ELR (cell line): ENCODE measurements at places on chromosomes 3 and 15.

GRCh38 chr15:98740295-98740694, 92.0 kb downstream of the IGF1R start:
- no peak for DNase-seq

- no peak for DNase-seq
Measured at GRCh38 chr3:38696034-38696433, 46.5 kb upstream of the SCN5A start.

GRCh38 chr15:47872208-47872607, 154.9 kb downstream of the SEMA6D start:
- no peak for DNase-seq

DNA sequence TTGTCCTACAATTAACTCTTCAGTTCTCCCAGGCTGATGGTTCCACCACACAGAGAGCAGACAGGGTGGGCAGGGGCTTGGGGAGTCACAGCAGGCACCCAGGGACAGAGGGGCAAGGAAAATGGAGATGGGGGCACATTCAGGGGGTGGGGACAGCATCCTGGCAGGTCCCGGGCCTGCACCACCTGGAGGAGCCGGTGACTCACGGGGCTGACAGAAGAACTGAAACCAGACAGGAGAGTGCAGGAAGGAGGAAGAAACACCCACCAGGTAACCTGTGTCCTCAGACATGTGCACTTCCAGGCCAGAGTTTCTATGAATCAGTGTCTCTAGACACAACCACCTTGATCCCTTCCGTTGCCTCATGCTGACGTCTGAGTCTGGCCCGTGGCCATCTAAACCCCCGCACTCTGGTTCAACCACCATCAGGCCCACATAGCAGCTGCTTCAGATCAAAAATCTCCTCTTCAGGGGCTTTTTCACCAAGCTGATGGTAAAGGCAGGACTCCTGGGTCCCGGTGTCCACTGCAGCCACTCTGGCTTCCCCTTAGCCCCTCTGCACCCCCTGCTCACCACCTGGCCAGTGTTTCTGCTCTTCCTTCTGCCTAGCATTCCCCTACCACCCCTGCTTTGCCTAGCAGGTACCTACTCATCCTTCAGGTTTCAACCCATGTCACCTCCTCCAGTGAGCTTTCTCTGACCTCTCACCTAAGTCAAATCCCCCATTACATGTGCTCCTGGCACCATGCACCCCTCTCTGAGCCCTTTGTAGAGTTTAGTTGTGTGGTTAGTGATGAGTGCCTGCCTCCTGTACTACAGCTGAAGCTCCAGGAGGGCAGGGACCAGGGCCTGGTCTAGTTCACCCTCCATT, 16.5 kb upstream of the CYP11A1 start:
- peak; percentile 77 for DNase-seq

DNA sequence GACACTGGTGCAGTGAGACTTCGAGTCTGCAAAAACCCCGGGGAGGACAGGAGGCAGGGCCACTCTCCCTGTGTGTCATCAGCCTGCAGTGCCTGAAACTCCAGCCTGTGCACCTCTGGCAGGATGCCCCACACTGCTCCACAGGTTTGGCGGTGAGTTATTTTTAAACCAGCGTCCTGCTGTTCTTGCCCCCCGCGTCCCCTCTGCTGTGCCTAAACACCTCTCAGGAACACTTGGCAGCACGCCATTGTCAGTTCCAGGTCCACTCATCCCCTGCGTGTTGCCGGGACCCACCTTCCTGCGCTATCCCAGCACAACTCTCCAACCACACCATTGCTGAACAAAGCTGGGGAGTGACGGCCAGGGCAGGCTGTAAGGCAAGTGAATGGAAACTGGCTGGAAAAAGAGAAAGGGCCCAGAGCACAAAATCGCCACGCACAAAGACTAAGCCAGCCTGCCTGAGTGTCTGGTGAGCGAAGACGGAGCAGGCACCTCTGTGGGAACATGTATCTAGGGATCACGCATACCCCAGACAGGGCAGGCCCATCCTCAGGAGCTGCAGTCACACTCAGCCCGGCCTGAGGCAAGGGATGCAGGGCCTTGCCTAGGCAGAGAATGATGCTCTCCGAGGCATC, 3.1 kb upstream of the PLA2G4F start:
- no peak for DNase-seq

DNA sequence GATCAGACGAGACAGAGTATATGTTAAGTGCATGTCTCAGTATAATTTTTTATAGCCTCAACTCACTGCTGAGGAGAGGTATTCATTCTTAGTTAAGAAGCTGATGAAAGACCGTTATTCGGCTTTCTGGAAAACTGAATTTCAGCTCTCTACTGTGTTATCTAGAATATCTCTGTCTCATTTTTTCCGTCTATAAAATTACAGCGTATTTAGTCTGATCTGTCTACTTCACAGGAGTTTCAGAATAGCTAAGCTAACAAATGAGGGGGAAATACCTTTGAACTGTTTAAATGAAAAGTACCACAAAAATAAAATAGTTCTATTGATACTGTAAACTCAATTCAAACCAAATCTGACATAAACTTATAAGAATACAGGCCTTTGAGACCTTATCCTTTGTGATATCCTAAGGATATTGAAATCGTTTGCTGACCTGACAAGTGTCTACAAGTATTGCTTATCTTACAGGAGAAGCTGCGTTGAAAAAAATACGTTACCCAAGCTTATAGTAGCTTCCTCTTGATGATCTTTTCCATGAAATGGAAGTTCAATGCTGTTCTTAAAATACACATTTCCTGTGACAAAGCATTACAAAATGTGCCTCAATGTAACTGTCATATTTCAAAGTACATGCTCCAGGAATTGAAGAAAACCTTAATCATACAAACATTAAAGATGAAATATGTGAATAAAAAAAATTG, 104.6 kb downstream of the IL1RAP start:
- peak; percentile 17 for DNase-seq

GRCh38 chr3:139758654-139759291, 81.0 kb upstream of the NMNAT3 start:
- DNase-seq: no peak

DNA sequence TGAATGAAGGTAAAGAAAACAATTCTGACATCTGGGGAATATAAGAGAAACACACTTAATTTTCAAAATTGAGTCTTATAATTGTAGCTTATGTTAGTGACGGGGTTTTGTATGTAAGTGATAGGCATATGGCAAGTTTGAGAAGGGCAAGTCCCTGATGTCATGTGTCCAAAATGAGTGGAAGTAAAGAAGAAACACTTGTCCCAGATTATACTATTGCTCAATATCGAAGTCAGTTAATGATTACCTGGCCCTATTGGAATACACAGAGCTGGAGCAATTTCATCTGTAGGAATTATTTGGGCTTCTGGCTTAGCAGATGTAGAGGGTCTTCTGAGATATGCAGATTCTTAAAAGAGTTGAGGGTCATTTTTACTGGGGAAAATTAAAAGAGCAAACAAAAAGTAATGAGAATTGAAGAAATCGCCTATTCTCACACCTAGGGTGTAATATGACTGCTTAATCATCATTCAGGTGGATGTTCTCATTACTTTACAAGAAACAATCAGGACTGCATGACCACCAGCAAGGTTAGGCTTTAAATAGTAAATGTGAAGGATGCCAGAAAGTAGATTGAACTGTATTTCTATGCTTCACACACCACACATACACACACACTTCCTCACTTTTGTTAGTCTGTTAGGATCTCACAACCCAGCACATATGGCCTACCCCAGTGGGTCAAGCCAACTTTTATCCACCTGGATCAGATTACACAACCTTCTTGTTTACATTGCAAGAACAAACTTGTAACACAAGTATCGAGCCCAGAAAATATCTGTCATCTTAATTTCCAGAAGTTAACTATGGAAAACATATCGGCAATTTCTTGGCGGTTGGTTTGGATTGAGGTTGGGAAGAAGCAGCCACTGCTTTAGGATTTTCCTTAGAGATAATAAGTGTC, 183.3 kb upstream of the LRRC3B start:
- DNase-seq: no peak
